A549 (cell line): ENCODE measurements at places on chromosomes 11 and 22. TPM values are rescaled to one million over a fixed set of nuclear protein-coding genes. Genes with fewer than 3 reads are reported as not detected.

Gene FOSL1
- 24.1 to 55.8 TPM (median 24.1 TPM) in 3 replicates for polyA plus RNA-seq

Gene MIAT
- polyA plus RNA-seq: 1.1 to 2.2 TPM (median 1.5 TPM) in 3 replicates

Gene ZP1
- polyA plus RNA-seq: 0.30 to 0.32 TPM (median 0.30 TPM) in 3 replicates

Gene RFPL1
- not detected in 3 replicates for polyA plus RNA-seq

Gene USP47
- polyA plus RNA-seq: 31.0 to 31.8 TPM (median 31.4 TPM) in 3 replicates

Gene DEFB131B
- polyA plus RNA-seq: not detected in 3 replicates
